Dorsolateral prefrontal cortex (tissue), 122 donors: ENCODE measurements at places on chromosomes 11 and 22.

DNA sequence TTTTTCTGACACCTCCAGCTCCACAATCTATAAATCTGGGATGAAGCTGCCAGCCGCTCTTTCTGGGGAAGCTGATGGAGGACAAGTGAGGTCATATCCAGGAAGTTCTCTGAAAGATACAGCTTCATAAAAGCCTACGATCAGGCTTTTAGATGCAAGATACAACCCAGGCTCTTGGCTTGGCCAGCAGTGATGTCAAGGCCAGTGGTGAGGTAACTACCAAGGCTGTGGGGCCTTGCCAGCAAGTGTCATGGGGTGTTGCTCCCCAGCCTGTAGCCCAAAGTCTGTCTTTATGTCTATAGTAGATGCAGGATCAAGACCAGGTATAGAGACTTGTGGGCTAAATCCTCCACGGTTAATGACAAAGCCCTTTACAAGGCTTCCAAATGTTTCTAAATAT lies 70.1 kb upstream of the TIMP3 start:
- DNase-seq = no peak

DNA sequence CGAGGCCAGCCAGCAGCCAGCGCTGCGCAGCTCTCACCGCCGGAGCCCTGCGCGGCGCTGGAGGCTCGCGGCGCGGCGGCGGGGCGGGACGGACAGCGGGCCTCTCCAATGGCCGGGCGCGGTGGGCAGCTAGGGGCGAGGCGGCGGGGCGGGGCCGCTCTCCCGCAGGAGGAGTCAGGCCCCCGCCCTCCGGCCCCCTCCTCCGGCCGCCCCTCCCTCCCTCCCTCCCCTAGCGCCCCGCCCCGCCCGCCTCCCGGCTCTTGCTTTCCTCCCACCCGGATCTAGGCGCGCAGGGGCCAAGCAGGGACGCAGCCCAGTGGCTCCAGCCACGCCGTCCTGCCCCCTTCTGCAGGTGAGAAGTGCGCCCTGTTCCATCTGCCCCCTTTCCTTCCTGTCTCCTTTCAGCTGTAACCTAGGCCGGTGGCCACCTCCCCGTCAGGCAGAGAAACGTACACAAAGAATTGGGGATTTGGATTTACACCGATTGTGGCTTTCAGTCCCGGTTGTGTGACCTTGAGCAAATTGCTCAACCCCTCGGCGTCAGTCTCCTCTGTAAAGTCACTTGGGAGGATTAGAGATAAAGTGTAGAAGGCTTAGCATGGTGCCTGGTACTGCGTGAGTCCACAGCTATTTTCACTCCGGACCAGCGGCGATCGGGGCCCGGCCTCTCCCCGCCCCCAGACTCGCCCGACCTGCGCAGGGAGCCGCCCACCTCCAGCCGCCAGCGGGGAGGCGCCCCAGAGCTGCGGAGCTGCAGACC lies at the start of gene FZD4:
TSS of gene FZD4 (minus strand) at position 35 of the 760 bp plus-strand sequence. CDS start 310 bp downstream, outside the sequence.
- DNase-seq = peak; percentile 92

DNA sequence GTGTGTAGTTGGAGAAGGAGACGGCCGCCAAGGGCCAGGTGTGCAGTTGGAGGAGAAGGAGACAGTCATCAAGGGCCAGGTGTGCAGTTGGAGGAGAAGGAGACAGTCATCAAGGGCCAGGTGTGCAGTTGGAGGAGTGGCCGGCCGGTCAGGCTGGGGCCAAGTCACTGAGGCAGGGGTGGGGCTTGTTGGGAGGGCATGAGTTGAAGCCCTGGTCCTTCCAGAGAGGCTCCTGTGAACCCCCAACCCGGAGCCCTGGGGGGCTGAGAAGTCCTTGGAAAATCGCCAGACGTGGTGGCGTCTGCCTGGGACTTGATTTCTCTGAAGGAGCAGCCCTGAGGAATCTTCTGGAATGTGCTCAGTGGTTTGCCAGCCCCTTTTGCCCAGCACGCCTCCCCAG lies 1320.5 kb downstream of the BRD1 start:
- DNase-seq = no peak

GRCh38 chr11:75330291-75330690 lies 21.2 kb downstream of the ARRB1 start:
- no peak for DNase-seq

- DNase-seq = no peak
Observed at GRCh38 chr11:68855205-68855981, 13.7 kb upstream of the CPT1A start.

- no peak for DNase-seq
Observed at GRCh38 chr11:117914991-117915618, 14.1 kb downstream of the TMPRSS13 start.

GRCh38 chr22:33922349-33922681 lies 2.0 kb upstream of the LARGE1 start:
- no peak for DNase-seq

- no peak for DNase-seq
Observed at GRCh38 chr11:61793083-61793828, 545 bp downstream of the FEN1 start.

- DNase-seq = no peak
Observed at GRCh38 chr22:39932918-39933649, 27.1 kb upstream of the TMA7B start.

GRCh38 chr22:41695211-41695610 lies 4.1 kb upstream of the MEI1 start:
- no peak for DNase-seq

DNA sequence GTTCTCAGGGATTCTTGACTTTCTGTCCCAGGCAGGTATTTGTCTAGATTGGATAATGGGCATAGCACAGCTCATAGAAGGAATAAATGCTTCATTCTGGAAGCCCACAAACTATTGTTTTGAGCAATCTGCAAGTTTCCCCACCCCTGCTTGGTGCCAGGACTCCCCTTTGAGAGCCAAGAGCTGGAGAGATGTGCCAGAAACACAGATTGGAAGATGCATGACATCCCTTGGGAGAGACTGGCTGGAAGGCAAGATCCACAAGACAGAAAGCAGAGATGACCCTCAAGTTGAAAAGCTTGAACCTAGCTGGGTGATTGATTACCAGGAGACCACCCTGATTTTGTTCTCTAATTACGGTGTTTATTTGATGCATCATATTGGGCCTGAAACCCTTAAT lies 89.2 kb upstream of the E2F8 start:
- no peak for DNase-seq

- no peak for DNase-seq
Observed at GRCh38 chr11:16936643-16937042, 77.6 kb downstream of the PLEKHA7 start.

DNA sequence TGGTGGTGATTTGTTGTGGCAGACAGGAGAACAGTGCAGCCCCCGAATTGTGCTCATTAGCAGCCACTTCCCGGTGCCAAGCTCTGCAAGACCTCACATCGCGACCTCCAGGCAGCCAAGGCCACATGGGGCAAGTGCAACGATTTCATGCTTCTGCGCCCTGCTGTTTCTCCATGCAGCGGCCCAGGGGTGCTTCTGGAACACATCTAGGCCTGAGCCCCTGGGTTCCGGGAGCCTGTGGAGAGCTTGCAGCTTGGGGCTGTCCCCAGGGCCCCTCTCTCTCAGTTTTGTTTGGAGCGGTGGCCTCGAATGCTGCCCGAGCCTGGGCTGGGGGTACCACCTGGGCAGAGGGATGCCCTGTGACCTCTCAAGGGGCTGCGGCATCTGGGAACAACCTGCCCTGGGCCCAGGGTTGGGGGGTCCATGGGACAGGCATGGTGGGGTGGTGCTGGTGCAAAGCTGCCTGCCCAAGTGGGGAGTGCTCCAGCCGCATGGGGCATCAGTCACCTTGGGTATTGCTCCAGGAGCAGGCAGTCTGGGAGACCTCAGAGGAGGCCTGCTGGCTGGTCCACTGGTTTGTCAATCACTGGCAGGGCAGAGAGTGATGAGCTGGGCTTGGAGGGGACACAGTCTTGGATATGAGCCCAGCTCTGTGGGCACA lies 51.9 kb downstream of the TPCN2 start:
- no peak for DNase-seq

GRCh38 chr11:126917531-126918204 lies 82.9 kb downstream of the KIRREL3 start:
- no peak for DNase-seq

DNA sequence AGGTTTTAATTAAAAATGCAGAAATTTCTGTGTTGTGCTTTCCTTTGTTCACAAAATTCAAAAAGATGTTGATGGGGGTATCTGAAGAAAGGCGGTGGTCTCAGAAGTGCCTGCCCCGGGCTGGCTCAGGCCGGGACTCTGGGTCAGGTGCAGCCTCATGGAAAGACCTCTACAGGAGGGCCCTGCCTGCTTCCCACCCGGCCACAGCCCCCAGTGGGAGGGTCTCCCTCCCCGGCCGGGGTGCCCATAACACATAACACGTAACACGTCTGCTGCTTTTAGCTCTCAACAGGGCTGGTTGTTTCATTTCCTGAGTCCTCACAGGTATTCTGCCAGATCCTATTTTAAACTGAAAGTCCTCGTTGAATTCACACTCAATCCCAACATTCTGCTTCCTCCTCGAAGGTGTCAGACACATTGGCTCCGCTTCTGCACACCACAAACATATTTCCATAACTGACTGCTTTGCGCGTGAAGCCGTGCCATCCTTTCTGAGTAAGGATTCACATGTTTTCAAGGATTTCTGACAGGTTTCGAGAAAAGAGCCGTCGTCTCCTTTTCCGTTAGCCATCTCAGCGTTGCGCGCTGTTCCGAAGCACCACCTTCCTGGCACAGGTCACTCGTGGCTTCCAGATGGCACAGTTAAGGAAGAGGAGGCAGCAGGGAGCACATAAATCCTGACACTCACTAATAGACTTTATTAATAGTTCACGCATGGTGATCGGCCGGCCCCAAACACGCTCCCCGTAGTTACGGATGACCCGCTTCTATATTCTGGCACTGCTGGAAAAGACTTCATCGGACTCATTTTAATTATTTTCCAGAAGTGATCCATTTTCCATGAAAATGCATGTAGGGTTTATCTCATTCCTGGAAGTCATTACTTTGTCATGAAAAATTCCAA lies 569.3 kb downstream of the BRD1 start:
- DNase-seq = no peak

DNA sequence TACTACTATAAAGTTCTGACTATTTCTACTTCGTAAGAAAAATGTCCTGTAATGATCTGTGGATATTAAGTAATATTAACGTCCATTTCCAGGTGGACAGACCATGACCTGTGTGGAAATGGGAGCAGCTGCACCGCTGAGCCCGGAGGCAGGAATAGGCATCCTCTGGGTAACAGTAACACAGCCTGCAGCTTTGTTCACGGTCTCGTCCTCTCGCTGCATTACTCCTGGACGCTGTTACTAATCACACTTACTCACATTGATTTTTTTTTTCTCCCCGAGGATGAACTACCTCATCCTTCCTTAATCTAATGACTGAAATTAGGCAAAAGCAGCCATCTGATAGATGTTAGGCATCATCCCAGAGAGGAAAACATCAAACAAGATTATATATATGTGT lies 345.7 kb upstream of the NARS2 start:
- DNase-seq = no peak

DNA sequence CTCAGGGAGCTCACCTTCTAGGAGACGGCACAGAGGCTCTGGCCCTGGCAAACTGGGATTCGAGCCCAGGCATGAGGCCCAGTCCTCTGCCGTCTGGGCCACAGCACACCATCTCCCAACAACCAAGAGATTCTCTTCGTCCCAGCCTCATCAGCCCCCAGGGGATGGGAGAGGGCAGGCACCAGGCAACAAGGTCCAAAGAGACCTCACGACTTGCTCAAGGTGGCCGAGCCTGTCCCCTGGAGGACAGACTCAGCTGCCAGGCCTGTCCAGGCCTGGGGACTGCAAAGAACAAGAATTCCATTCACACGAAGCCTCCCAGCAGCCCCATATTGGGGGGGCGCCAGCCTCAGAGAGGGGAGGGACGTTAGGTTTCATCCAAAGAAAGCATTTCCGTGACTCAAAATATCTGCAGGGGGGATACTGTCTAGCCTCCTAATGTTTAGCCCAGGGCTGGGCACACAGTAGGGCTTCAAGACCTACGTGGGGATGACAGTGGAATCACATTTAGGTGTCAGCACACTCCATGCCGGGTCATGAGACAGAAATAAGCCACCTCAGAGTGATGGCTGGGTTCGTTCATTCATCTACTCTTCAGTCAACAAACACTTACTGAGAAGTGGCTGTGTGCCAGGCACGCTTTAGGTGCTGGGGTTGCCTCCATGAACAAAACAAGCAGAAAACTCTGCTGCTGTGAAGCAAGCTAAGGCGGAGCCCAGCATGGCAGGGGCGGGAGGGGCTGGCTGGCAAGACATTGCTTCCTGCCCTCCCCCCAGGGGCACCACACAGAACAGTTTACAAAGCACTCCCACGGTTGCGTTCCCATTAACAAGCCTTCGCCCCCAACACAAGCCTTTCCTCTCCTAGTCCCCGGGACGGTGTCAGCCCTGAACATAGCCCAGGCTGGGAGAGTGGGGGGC lies 1.2 kb downstream of the CARNS1 start:
- DNase-seq = no peak

- no peak for DNase-seq
Observed at GRCh38 chr22:48498526-48499331, 1328.9 kb downstream of the BRD1 start.

GRCh38 chr11:119594639-119595249 lies 134.3 kb downstream of the NECTIN1 start:
- DNase-seq = no peak

DNA sequence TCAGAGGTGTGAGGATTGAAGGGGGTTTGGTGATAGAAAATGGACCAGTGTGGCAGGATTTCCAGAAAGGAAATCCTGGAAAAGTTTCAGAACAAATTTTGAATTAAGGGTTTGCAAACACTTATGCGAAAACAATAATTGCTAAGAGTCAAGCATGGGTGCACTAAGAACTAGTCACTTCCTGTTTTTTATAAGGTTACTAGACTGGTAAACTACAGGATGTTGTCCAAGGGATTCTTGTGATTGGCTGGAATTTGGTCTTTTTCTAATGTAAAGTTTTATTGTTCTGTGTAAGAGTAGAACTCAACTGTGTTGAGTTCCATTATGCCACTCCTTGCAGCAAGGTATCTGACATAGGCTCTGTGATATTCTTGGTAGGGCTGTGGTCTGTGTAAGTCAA lies 54.1 kb downstream of the LIF start:
- no peak for DNase-seq

- no peak for DNase-seq
Observed at GRCh38 chr11:97963528-97964331, 1057.0 kb upstream of the CNTN5 start.

DNA sequence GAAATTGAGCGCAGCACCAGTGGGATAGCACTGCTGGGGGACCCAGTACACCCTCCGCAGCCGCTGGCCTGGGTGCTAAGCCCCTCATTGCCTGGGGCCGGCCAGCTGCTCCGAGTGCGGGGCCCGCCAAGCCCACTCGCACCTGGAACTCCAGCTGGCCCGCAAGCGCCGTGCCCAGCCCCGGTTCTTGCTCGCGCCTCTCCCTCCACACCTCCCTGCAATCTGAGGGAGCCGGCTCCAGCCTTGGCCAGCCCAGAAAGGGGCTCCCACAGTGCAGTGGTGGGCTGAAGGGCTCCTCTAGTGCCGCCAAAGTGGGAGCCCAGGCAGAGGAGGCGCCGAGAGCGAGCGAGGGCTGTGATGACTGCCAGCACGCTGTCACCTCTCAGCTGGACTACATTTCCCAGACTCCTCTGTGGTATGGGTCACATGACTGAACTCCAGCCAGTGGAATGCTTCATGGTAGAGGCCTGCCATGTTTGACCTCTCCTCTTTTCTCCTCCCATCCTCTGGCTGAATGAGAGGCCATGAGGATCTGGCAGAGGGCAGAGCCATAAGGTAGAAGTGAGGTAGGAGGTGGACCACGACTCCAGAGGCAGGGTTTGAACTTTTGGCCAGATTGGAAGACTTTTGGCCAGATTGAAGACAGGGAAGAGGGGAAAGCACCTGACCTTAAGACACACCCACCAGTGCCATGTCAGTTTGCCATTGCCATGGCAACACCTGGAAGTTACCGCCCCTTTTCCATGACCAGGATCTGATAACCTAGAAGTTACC lies 6.2 kb downstream of the MRGPRD start:
- DNase-seq = peak; percentile 24
